ENCODE measurements at places on chromosomes 1 and 21. TPM values are rescaled to one million over a fixed set of nuclear protein-coding genes. Genes with fewer than 3 reads are reported as not detected.

Gene ZBTB17
- 30.6 TPM for polyA plus RNA-seq

DNA sequence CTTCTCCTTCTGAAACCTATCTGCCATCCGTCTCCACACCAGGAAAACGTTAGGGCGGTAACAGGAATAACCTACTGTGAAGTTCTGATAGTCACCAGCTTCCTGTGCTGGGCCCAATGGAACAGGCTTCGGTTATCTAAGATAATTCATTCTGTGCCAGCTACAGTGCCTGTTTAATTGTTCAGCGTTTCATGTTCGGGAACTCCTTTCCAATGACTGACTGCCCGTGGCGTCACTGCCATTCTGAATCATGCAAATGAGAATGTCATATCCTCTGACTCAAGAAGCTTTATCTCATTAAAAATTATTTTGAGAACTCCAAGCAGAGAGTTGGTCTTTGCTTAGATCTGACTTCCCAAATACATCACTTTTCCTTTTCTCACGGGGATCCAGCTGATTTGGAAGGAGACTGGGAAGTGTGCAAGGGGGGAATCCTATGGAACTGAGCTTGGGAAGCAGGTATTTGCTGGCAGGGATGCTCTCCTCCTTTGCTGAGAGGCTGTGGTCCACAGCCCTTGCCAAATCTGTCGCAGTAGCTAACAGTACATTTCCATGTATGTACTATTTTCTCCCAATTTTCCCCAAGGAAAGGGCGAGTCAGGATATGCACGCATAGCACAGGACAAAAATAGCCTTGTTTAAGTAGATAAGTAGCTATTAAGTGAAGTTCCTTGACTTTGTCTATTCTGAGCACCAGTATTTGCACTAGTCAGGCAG lies 358.7 kb downstream of the LTN1 start:
- DNase-seq, result no peak

- no peak for DNase-seq
Measured at GRCh38 chr21:46156378-46156645, 933 bp upstream of the FTCD start.

Gene HNRNPCL4
- 0.52 TPM for polyA plus RNA-seq

DNA sequence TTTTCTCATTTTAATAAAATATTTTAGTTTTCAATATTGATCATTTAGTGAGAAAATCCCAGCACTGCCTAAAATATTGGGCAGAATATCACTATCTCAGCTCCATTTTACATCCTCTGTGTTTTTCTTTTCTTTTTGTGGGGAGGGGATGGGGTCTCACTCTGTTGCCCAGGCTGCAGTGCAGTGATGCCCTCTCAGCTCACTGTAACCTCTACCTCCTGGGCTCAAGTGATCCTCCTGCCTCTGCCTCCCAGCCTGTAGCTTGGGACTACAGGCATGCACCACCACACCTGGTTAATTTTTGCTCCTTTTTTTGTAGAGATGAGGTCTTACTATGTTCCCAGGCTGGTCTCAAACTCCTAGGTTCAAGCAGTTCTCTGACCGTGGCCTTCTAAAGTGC lies 76.1 kb downstream of the SLC25A24 start:
- no peak for DNase-seq

Gene NUDT17
- polyA plus RNA-seq, result 7.0 TPM

- DNase-seq, result peak; percentile 77
Measured at GRCh38 chr1:58768971-58769808, 14.7 kb downstream of the JUN start.

Gene SLC5A9
- polyA plus RNA-seq, result 20.6 TPM

Gene TXNDC12
- 74.3 TPM for polyA plus RNA-seq

GRCh38 chr1:161069241-161069640 lies 450 bp downstream of the ARHGAP30 start:
- DNase-seq, result no peak

Gene SYT2
- 2.7 TPM for polyA plus RNA-seq

DNA sequence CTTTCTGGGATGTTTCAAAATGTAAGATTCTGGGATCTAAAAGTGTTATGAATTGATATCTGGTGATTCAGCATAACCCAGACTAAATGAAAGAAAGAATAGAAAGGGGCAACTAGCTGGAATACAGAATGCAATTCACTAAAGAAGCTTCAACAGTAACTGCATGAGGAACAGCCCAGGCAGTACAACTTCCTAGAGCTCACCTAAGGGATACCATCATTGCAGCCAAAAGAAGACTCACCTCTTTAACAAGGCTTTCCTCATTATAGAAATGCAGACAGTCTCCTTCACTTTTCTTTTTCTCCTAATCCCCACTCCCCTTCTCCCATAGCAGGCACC lies 6.3 kb downstream of the RGS5 start:
- no peak for DNase-seq

DNA sequence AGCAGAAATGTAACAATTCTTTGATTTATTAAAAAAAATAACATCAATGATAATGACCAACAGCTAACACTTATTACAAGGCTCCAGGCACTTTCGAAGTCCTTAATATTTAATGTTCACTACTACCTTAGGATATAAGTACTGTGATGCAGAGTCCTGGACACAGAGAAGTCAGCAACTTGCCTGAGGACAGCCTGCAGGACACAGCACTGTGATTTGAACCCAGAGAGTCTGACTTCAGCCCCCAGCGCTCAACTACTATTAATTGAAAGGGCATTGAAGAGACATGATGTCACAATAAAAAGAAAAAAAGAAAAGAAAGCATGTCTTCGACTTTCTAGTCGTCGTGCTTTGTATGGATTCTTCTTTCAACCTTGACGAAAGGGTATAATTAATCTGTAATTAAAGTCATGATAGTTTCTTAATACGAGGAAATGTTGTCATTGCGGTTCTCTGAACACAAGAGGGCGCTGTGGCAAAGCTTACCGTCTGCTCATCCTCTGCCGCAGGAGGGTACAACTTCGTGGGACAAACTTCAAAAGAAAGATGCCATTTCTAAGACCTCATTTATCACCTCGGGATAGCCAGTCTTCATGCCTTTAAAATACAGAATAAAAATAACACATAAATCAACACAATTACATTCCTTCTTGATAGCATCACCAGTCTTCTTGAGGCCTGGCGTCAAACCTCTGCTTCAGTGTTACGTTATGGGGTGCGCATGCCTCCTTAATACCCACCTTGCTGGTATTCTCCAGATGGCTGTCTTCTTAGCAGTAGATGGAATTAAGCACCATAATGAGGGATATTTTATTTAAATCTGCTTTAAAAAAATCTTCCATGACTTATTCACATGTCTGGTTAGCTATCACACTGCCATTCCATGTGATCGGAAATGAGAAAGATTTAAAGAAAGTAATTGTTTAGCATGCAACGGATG lies 240.1 kb downstream of the DISC1 start:
- peak; percentile 77 for DNase-seq

Gene KRTAP12-3
- polyA plus RNA-seq, result not detected

GRCh38 chr1:196531737-196532524 lies 76.3 kb downstream of the KCNT2 start:
- DNase-seq, result no peak

Gene DNALI1
- polyA plus RNA-seq, result 63.0 TPM

DNA sequence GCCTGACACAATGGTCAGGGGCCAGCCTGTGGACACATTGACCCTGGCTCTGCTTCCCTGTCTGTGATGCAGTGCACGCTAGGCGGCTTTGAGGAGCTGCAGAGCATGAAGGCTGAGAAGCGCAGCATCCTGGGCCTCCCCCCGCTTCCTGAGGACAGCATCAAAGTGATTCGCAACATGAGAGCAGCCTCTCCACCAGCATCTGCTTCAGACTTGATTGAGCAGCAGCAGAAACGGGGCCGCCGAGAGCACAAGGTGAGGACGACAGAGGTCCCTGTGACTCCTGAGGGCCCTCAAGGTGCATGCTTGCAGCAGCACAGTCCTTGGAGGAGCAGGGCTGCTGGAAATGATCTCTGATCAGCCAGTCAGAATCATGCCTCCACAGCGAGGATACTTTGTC lies 8.6 kb downstream of the STRIP1 start:
- DNase-seq, result no peak

Gene BARHL2
- not detected for polyA plus RNA-seq

- DNase-seq, result no peak
Measured at GRCh38 chr1:23251812-23252211, 34.5 kb upstream of the HTR1D start.

DNA sequence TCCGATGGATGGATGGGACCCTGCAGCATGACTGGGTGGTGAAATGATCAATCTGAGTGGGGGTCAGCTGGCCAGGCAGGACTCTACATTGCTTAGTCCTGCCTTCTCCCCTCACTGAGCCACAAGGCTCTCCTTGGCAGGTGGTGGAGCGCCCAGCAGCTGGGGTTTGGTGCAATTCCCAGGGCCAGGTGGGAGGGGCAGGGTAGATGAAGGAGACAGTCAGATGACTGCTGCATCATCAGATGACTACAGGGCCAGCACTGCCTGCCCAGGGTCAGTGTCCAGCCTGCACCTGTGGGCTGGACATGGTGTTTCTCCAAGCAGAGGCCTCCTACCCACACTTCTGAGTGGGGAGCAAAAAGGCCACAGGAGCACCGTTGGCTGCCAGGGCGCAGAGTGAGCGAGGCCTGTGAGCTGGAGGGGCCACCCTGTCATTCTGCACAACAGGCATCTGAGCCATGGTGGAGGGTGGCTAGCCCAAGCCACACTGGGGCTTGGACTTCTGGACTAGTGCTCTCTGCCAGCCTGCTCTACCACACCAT lies 103.9 kb upstream of the EDN2 start:
- DNase-seq, result no peak

DNA sequence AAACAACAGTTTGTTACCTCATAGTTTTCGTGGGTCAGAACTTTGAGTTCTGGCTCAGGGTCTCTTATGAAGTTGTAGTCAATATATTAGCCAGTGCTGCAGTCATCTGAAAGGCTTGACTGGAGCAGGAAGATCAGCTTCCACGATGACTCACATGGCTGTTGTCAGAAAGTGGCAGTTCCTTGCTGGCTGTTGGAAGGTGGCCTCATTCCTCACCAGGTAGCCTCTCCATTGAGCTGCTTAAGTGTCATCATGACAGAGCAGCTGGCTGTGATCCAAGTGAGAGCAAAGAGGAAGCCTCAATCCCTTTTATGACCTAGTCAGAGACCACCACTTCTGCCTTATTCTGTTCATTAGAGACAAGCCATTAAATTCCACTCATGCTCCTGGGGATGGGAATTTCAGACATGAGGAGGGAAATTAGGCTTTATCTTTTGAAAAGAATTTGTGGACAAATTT lies 5.6 kb downstream of the OSBPL9 start:
- DNase-seq, result peak; percentile 19

Gene ADGRL4
- 22.0 TPM for polyA plus RNA-seq

Gene RWDD3
- 58.0 TPM for polyA plus RNA-seq

- no peak for DNase-seq
Measured at GRCh38 chr1:217552339-217552951, 78.4 kb downstream of the GPATCH2 start.

Gene OR2AK2
- polyA plus RNA-seq, result not detected

Gene C1orf198
- polyA plus RNA-seq, result 81.3 TPM

Gene PHLDA3
- 9.6 TPM for polyA plus RNA-seq

DNA sequence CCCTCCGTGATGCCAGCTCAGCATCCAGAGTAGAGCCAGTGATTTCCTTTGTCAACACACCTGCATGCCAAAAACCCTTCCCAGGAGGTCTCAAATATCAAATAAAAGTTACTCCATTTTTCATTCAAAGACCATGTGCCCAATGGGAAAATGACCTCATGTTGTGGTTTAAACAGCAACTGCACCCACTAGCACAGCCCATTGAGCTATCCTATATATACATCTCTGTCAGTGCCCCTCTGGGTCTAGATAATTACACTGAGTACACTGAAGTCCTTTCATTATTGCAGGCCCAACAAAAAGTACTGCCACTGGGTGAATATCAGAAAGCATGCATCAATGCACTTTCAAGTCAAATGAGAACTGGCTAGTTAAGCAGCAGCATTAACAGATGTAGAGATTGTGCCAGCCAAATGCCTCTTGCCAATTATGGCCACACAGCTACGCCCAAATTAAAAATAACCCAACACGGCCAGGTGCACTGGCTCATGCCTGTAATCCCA lies 117.7 kb downstream of the SLC45A1 start:
- no peak for DNase-seq

DNA sequence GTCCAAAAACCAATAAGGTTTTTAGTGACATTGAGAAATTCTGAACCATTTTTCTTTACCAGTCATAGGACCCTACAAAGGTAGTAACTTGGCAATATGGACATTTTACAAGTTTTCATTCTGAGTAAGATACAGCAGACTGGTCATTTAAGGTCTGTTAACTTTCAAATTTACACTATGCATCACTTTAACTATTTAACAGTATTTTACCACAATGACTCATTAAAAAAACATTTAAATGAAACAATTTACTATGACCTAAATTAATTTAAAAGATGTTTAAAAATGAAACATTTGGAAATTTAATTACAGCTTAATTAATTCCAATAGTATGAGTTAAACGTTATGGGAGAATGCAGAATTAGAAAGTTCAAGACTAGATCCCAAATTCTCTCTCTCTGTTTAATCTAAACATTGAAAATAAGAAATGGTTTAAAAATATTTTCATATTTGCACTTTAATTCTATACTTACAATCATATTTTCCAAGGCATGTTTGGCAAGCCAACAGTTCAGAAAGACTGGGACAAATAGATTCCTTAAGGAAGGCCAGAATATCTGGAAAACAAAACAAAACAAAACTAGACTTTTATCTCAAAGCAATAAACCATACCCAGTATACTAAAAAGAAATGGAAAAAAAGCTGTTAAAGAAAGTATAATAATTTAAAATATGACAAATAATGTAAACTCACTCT lies 140.9 kb downstream of the KCNT2 start:
- no peak for DNase-seq

Gene SOX13
- 49.9 TPM for polyA plus RNA-seq

- peak; percentile 87 for DNase-seq
Measured at GRCh38 chr1:30719406-30720270, 3.7 kb downstream of the MATN1 start.

Gene SLC66A1
- 13.3 TPM for polyA plus RNA-seq

GRCh38 chr1:106879538-106879937 lies 176.9 kb upstream of the PRMT6 start:
- DNase-seq, result no peak

- DNase-seq, result no peak
Measured at GRCh38 chr1:46421739-46422138, 27.6 kb downstream of the FAAH start.

DNA sequence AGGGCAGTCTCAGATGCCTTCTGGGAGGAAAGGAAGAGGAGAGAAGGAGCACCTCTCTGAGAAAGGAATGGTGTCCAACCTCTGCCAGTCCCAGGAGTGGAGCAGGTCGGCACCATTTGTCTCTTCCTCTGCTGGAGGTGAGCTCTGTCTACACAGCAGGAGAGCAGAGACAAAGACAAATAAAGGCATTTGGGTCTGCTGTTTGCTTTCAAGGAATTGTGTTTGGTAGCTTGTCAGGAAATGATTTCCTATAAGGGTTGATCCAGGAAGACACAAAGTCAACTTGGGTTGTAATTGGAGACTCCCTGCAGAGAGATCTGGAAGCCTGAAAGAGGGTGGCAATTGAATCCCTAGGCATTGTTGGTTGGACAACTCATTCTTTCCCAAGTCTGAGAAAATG lies 34.5 kb upstream of the PLXNA2 start:
- no peak for DNase-seq
